ENCODE measurements at places on chromosomes 3 and 15. TPM values are rescaled to one million over a fixed set of nuclear protein-coding genes. Genes with fewer than 3 reads are reported as not detected.
A peak's percentile ranks its signal among the peaks of the same experiment; 100 is the strongest.

GRCh38 chr15:60392986-60393790 lies 4.6 kb downstream of the ANXA2 start:
- no peak for DNase-seq

DNA sequence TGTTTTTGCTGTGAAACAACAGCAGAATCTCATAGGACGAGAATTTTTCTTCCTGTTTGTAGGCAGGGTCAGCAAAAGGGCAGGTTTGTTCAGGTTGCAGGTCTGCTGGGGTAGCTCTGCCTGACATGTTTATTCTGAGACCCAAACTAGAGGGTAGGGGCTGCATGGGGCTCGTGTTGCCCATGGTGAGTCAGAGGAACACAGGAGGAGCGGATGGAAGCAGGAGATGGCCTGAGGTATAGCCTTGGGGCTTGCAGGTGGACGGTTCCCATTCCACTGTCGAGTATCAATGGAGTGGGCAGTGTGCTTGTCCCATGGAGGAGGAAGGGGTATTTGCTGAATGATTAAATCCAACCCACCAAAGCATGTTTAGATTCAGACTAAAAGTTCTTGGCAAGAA lies 138.9 kb downstream of the APBA2 start:
- DNase-seq = no peak

- DNase-seq = no peak
These were observed 28.1 kb downstream of the CYP11A1 start for GRCh38 chr15:74339371-74339770.

DNA sequence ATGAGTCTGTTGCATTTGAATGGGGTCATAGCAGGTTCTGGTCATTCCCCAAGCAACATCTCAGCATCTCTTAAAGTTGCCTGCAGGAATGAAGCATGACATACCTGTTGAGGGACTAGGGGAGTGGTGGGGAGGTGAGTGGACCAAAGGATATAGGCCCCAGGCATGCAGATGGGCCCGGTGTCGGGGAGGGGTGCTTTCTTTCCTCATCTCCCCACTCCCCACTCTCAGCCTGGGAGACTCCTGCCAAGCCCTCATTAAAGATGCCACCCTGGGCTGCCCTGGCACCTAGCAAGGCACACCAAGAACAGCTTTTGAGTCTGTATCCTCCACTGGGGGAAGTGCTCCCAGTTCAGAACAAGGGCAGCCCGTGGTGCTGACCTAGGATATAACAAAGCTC lies 54.2 kb downstream of the GRIP2 start:
- DNase-seq = no peak

DNA sequence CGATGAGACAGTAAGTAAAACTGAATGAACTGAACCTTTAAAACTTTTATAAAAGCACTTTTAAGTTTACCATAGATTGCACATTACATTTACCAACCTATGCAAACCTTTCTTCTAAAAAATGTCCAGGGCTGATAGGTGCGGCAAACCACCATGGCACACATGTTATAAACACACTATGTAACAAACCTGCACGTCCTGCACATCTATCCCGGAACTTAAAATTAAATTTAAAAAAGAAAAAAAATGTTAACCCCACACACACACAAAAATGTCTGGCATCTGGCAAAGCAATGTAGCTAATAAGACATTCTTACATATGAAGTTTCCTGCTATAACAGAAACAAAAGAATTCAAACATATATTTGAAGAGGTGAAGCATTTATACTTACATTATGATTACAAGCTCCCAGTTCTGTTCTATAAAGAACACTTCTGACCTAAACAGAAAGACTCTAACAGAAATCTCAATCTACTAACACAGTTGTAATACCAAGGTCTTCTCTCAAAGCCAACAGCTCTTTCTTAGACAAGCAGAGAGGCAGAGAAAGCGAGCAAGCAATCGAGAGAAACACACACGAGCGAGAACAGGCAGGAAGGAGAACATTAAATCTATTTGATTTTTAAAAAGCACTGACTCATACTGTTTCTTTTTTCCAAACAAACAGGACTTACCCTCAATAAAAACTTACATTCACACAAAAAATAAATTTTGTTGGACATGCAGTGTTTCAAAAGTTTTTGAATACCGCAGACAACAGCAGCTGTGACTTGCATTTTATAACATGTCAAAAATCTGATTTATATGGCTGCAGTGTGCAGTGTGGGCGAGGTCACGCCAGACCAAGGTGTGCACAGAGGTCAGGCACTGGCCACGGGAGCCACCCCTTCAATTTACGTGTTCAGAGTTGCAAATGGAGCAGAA lies at the start of gene NRG4:
NRG4 (minus strand) TSS at position 798 of the 925 bp plus-strand sequence. CDS start 1,194 bp downstream, outside the sequence.
- DNase-seq = no peak

DNA sequence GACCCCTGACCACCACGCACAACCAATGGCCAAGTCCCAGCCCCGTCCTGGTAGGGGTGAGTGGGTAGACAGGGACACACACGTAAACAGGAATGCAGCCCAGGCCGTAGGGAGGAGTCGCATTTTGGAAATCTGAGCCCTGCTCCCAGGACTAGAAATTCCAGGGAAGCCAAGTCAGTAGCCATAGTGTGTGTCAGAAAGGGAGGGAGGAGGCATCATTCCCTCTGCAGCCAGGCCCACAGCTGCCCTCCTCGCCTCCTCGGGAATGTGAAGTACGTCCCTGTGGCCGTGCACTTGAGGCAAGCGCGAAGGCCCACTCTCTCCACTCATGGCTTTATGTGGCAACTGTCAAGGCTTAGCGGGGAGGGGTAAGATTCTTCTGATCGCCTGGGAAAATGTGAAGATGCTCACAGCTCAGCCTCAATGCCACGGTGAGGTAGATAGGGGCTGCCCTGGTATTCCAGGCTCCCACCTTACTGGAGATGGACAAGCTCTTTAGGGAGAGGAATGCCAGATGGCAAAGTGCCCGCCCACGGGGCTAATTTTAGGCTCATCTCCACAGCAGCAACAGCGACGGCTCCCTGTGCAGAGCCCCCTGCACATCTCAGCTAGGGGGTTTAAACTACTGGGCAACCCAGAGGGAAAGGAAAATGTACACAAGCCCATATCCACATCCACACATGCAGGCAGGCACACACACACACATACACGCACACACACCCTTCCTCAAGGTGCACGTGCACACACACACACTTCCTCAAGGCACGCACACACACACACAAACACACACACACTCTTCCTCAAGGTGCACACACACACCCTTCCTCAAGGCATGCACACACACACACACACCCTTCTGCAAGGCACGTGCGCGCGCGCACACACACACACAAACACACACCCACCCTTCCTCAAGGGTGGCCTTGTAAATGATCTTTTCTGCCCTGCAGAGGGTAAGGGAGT lies 65.5 kb downstream of the ADCY5 start:
- peak; percentile 77 for DNase-seq

DNA sequence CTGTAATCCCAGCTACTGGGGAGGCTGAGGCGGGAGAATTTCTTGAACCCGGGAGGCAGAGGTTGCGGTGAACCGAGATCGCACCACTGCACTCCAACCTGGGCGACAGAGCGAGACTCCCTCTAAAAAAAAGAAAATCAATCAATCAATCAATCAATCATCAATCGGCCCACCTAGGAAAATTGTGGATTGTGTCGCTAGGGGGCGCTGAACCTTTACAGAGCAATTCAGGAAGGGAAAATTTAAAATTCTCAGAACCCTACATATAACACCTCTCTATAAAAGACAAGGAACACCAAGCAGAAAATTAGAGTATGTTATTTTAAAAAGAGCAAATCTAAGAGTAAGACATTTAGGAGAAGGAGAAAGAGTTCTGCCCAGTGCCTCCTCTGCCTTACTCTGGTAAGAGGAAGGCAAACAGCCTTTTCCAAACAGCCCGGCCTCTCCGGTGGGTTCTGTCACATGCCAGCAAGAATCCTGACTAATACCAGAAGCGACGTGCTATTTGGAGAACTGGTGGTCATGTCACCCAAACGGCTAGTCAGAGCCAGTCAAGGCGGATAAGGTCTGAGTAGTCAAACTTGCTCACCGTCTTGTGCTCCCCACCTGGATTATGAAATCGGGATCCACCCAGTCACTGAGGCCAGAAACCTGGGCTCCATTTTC lies 22.3 kb upstream of the SMCO1 start:
- peak; percentile 80 for DNase-seq

DNA sequence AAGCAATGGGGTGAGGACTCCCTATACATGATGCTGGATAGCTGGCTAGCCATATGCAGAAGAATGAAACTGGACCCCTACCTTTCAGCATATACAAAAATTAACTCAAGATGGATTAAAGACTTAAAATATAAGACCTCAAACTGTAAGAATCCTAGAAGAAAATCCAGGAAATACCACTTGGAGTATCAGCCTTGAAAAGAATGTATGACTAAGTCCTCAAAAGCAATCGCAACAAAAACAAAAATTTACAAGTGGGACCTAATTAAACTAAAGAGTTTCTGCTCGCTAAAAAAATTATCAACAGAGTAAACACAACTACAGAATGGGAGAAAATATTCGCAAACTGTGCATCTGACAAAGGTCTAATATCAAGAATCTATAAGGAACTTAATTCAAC lies 94.3 kb downstream of the XRN1 start:
- DNase-seq = no peak

DNA sequence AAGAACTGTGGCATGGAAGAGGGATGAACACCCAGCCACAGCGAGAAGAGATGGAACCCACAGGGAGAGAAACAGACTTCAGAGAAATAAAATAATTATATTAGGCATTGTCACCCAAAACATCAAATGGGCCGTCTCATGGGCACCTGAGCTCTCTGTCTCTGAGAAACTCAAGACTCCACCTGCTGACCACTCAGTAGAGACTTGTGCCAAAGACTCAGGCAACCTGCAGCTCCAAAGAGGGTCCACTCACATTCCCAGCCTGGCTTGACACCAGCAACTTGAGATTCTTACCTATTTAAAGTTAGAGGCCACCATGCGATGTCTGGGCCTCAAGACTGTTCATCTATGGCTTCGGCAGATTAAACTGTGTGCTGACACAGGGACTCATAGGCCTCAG lies 12.0 kb downstream of the SEMA5B start:
- DNase-seq = peak; percentile 46

- no peak for DNase-seq
These were observed 176.0 kb downstream of the SOX2 start for GRCh38 chr3:181887685-181888084.

DNA sequence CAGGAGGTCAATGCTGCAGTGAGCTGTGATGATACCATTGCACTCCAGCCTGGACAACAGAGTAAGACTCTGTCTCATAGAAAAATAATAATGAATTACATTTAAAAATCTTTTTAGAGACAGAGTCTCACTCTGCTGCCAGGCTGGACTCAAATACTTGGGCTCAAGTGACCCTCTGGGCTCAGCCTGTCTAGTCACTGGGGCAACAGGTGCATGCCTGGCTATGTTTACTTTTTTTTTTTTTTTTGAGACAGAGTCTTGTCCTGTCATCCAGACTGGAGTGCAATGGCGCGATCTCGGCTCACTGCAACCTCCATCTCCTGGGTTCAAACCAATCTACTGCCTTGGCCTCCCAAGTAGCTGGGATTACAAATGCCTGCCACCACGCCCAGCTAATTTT lies 8.0 kb upstream of the PLEKHO2 start:
- DNase-seq = no peak

DNA sequence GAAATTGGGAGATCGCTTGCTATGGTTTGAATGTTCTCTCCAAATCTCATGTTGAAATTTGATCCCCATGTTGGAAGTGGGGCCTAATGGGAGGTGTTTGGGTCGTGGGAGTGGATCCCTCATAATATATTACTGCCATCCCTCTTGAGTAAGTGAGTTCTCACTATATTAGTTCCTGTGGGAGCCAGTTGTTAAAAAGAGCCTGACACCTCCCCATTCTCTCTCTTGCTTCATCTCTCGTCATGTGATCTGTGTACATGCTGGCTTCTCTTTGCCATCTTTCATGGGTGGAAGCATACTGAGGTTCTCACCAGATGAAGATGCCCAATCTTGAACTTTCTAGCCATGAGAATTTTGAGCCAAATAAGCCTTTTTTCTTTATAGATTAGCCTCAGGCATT lies 43.0 kb upstream of the IL20RB start:
- no peak for DNase-seq

DNA sequence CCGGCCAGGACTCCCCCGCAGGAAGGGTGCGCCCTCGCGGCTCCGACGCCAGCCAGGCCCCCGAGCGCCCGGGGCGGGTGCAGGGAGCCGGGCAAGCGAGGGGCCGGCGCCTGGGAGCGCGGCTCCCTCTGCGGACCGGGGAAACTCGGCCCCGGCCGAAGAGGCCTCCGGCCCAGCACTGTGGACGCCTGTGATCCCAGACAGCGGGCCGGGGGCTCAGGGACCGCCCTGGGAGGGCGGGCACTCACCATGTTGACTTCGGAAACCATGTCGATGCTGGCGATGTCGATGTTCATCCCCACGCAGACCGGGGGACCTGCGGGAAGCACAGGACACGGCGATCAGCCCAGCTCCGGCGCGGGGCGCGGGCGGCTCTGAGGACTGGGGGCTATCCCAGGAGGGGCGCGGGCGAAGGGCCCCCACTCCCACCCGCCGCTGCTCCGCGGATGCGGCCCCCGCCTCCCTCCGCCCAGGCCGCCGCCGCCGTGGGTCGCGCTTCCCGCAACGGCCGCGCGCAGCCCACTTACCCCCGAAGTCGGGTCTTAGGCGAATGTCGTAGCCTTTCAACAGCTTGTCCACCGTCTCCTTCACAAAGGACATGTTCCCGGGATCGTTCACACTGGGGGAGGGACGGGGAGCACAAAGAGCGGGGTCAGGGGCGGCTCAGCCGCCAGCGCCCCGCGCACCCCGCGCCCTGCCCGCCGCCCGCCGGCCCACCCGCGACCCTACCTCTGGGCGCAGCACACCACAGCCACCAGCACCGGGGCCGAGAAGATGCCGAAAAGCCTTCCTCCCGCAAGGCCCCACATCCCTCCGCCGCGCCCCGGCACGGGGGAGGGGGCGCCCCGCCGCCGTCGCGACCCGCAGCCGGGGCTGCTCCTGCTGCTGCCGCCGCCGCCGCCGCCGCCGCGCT lies at the start of gene GABRB3:
GABRB3 (minus strand) TSS at position 913 of the 913 bp plus-strand sequence.
- DNase-seq = peak; percentile 41

DNA sequence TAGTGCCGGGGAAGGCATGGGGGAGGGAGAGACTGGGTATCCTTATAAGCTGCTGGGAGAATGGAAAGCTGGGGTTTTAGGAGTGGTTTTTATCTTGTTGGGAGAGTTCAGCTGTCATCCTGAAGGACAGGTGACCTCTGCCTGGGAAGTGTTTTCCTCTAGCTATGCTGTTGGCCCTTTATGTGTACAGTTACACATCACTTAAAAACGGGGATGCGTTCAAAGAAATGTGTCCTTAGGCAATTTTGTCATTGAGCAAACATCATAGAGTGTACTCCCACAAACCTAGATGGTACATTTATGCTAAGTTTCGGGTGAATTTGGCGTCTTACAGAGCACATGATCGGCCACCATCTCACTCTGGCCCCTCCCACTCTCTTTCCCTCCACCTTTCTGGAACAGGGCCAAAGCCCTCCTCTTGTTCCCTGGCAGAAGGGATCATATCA lies 164.3 kb upstream of the NUDT16 start:
- DNase-seq = no peak

LRRC34 gene
- total RNA-seq = 15.7 TPM

Measured in GM23338 (cell line).